Occipital lobe (tissue), 3 donors: ENCODE measurements at places on chromosomes 4 and X.

- DNase-seq = no peak
These were observed 226.6 kb downstream of the KDR start for GRCh38 chr4:54898656-54899340.

- DNase-seq = no peak
These were observed 23.3 kb downstream of the BRCC3 start for GRCh38 chrX:155094468-155095061.

DNA sequence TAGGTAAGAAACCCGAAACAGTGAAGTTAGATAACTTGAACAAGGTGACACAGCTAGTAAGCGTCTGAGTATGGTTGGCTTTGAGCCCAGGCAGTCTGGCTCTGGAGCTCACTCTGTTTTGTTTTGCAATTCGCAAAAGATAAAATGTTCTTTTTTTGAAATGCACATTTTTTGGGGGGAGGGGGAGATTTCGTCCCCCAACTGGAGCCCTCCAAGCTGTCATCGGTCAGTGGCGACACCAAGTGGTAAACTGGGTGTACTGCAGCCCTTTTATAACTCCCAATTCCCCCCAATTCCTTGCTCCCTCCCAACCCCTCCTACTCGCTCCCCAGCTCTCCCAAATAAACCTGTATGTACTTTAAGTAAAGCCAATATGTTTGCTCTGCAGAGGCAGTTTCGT, 2.8 kb upstream of the CLCN5 start:
- DNase-seq = no peak

- no peak for DNase-seq
These were observed 120.2 kb downstream of the INPP4B start for GRCh38 chr4:142725886-142726285.

GRCh38 chrX:74015379-74016019, 288.5 kb upstream of the ZCCHC13 start:
- DNase-seq = peak; percentile 5

DNA sequence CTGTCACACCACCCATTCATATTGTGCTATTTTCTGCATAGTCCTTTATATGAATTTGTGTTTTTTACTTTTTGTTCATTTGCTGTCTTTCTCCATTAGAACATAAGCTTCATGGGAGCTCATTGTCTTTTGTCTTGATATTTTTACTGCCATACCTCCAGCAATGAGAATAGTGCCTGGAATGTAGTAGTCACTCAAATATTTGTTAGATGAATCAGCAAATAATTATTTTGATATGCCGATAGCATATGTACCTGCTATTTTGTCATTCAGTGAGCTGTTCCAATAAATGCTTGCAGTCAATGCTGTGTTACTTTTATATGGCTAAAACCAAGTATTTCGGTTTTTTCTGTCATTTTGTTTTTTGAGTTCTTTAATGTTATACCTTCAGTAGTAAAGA, 43.5 kb upstream of the SLC25A31 start:
- no peak for DNase-seq

GRCh38 chr4:95129821-95130311, 372.1 kb downstream of the BMPR1B start:
- DNase-seq = no peak

GRCh38 chr4:114015444-114015899, 36.0 kb upstream of the ARSJ start:
- no peak for DNase-seq

GRCh38 chrX:50814701-50815100, 707 bp upstream of the SHROOM4 start:
- peak; percentile 13 for DNase-seq

DNA sequence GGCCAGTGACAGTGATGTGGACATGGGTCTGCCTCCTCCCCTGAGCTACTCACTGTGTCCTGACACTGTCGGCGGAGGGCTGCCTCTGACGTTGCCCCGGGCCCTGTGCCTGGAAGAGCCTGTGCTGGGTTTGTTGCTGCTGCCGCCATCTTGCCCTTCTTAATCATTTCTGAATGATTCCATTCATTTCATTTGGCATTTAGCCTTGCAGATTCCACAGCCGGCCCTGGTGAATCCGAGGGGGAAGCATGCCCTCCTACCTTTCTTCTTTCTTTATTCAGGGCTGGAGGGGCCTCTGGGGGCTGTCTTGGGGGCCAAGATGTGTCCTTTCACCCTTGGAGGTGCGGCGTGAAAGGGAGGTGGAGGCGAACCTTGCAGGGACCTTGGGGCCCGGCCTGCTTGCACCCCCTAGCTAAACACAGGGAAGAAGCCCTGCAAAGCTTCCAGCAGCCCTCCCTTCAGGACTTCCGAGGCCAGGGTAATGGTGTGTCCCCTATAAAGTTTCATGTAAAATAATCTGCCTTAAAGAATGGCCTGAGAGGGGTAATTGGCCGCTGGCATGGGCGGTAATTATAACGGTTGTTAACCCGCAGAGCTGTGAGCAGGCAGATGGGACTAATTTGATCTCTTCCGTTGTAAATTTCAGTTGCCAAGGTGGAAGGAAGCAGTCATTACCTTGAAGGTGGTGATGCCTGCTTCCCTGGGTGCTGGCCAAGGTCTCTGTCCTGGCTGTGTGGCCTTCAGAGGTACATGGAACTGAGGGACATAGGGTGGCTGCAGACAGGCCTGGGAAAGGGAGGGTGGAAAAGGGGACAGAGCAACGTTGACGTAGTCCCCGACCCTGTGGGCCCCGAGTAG, 92.3 kb downstream of the PSAPL1 start:
- DNase-seq = no peak

DNA sequence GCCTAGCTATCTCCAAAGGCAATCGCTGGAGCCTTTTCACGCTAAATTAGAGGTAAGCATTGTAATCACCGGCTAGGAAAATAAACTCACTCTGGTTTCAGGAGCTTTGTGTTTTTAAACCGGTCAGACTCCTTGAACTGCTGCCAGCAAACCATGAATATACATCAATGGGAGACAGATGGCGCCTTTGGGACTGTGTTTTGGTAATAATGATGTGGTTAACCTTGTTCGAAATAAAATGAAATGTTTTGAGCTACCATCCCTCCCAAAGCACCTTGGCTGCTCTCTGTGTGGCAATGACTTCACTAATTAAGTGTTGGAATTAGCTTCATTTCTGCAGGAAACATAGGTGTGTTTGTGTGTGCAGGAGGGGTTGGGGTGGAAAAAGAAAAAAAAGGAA, 65.3 kb downstream of the CLNK start:
- DNase-seq = no peak

- no peak for DNase-seq
These were observed 1350.0 kb downstream of the ADGRL3 start for GRCh38 chr4:62550121-62550520.

- DNase-seq = no peak
These were observed 17.5 kb downstream of the C4orf33 start for GRCh38 chr4:129113434-129113833.

GRCh38 chr4:110198435-110199416, at the start of gene ELOVL6:
Gene ELOVL6 (minus strand): TSS chr4:110198615. CDS start chr4:110198335, 280 bp downstream.
- peak; percentile 84 for DNase-seq

DNA sequence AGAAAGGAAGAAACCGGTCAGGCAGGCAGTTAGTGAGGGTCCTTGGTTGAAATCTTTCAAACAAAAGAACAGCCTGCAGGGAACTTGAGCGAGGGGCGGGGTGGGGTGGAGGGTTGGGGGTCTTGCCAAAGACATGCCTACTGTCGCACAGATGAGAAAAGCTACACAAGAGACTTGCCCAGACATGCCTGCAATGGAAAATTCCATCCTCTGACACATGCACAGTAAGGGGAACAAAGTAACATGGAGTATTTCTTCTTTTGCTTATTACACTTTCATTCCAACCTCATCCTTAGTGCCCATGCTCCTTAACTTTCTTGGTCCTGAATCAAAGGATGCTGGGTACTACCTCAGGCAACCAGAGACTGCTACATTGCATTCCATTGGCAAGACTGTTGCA, 1491.2 kb downstream of the STIM2 start:
- DNase-seq = no peak

DNA sequence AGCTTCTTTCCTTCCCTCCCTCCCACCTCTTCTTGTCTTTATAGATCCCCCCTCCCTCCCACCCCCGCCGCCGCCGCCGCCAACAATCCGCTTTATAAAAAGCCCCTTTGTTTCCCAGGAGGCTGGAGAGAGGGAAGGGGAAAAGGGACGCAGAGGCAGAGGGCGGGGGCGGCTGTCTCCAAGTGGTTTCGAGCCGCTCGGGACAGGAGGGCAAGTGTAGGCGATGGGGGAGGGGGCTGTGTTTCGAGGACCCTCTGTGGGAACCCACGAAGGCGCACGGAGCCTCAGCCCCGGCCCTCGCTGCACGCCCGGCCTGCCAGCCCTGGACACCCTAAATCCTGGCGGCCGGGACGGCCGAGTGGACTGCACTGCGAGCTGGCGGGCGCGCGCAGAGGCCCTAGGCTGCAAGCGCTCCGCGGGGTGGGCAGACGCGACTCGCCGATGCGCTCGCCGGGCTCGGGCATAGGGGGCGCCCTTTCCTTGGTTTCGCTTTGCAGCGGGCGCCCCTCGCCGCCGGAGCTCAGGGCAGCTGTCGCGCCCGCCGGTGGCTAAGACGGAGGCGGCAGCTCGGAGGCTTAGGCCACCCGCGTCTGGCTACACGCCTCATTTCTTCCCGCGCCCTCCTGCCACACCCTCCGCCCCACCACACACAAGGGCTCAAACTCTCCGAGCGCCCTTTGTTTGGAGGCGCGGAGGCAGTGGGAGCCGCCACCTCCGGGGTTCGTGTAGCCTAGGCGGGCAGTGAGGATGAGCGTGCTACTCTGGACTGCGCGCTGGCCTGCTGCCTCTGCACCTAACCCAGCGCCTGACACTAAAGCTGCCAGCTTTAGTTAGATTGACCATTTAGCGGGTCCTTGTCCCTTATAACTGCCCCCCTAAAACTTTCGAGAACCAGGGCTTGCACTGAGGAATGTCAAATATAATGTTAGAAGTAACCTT, 2.2 kb downstream of the MAMLD1 start:
- peak; percentile 68 for DNase-seq

DNA sequence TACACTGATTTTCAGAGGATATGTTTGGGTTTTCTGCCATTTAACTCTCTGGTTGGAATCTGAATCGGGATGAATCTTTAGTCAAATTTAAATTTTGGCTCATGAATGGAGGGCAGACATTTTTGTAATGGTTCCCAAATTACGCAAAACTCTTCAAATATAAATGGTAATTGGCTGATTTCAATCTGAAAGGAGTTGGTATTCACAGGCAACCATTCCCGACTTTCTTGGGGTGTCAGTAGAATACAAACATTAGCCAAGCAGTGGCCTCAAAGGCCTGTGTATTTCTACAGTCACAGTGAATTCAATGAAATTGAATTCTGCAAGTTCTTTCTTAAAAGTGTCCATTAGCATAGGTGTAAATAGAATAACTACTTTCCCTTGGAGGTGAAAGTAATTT, 668.8 kb upstream of the PRKX start:
- no peak for DNase-seq

DNA sequence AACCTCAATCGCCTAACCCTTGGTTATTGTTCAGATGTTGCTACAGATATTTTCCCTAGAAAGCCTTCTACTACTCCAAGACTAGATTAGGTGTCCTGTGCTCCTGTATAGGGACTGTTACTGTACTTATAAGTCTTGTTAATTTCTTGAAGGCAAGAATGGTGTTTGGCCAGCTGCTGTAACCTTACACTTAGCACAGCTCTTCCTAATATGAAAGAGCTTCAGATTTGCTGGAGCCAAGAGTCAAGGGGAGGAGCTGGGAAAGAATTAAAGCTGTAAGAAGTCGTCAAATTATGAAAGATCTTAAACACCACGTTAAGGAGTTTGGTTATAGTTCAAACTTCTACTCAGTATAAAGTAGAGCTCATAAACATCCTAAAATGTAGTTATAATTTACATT, 245.9 kb upstream of the TLL1 start:
- no peak for DNase-seq

DNA sequence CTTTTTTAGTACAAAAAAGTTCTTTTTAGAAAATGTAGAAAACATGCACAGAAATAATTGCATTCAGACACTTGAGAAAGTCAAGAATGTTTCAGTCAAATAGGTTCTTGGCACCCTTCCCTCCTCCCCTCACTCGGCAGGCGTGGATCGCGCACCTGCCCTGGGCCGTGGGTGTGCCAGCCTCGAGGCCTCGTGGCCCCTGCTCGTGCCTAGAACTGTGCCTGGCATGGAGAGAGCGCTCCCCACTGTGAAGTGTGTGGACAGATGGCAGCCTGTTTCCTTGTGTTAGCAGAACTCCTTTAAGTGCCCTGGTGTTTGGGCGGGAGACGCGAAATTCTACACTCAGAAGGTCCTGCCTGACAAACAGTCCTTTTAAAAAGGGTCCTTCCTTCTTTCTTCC, 14.7 kb downstream of the RGS12 start:
- no peak for DNase-seq
